ENCODE measurements at places on chromosomes 3 and 15.

GRCh38 chr3:8712908-8713255, 20.7 kb upstream of the CAV3 start:
- DNase-seq = no peak

DNA sequence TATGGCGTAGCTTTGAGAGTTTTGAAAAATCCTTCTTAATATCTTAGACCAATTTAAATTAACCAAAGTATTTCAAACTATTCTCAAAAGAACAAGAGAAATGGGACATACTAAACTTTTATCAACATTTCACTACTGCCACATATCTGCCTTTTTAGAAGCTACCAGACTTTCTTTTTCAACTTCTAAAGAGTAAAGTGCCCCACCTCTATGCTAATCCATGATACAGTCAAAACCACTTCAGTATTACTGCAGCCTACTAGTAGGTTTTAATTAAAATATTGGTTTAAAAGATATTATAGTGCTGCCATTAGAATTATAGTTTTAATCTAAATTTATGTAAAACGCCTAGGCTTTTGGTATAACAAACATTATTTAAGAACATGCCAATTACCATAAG, 15.1 kb downstream of the HERC1 start:
- DNase-seq = no peak

DNA sequence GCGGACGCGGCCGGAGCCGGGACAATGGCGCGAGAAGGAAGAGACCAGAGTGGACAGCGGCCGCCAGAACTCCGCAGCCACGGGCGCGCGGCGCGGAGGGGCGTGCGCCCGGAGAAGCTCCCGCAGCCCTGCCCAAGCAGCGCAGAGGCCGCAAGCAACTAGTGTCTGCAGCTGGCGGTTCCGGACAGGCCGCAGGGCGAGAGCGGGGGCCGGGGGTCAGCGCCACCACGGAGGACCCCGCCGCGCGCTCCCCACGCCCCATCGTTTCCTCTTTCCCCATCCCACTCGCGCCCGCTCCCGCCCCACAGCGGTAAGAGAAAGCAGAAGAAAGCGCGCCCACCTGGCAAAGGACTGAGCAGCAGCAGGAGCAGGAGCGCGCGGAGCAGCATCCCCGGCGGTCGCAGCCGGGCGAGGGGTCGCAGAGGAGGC, 440 bp downstream of the PRTG start:
- no peak for DNase-seq

DNA sequence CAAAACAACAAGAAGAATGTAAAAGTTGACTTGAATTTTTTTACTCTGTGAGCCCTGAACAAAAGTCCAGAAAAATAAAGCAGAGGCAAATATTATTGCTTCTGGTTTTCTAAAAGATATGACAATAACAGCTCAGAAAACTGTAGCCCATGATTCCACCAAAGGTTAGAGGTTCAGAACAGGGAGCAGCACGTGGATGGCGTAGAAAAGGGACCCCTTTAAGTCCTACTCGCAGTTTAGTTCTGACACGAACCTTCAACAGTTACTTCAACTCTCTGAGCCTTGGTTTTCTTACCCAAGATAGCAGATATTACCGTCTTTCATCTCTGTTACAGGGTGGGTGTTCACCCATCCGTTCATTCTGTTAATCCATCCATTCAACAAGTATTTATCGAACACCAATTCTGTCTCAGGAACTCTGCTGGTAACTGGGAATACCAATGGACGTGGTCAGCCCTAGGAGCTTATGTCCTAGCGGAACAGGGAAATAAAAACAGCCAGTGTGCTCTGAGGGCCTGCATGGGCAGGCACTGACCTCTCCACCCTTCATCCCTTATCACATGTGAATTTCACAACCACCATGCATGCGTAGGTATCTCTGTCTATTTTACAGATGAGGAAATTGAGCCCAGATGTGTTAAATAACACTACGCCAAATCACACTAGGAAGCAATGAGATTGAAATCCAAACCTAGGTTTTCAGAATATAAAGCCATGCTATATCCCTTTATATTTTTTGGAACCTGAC, 274.2 kb upstream of the ICE2 start:
- no peak for DNase-seq

GRCh38 chr3:46947981-46948791, 28.4 kb downstream of the CCDC12 start:
- peak; percentile 54 for DNase-seq

GRCh38 chr3:169460035-169460434, 203.5 kb downstream of the MECOM start:
- no peak for DNase-seq

DNA sequence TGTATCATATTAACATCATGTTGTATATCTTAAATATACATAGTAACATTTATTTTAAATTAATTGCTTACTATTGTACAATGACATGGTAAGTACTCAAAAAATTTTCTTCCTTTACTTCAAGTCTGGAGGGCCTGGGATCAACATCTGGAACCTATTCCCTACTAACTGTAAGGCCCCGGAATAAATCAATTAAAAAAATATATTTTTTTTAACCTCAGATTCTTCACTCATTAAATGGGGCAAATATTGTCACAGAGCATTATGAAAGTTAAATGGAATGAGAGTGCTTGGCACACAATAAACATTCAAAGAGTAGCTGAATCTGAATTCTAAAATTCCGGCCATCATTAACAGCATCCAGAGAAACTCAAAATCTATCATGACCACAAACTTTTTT, 16.5 kb downstream of the GSK3B start:
- DNase-seq = no peak

DNA sequence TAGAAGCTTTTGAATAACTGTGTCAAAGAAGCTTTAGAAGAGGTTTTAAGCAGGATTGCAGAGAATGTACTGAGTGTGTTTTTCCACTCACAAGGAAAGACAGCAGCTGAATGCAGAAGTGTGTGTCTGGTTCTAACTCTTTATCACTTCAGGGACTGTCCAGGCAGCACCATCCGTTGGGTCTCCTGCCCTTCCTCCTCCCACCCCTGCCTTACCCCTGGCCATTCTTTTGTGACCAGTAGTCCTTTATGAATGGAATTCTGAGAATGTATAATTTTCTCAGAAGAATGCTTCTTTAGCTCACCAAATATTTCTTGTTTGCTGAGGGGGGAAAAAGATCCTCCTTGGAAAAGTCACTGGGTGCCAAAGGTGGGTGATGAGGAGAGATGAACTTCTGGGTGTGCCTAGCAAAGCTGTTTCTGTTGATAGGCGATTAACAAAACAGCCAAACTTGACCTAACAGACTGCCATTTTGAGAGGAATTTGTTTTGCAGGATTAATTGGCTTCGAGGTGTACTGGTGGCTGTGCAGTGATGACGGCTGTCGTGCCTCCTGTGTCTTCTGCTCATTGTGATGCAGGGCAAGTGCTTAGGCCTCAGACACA, 70.9 kb downstream of the IGF1R start:
- no peak for DNase-seq

GRCh38 chr3:48463703-48464102, 17.2 kb downstream of the ATRIP start:
- DNase-seq = no peak

- no peak for DNase-seq
Measured at GRCh38 chr15:68935400-68935937, 5.1 kb downstream of the SPESP1 start.

GRCh38 chr3:155313300-155313699, 19.8 kb upstream of the STRIT1 start:
- DNase-seq = no peak

DNA sequence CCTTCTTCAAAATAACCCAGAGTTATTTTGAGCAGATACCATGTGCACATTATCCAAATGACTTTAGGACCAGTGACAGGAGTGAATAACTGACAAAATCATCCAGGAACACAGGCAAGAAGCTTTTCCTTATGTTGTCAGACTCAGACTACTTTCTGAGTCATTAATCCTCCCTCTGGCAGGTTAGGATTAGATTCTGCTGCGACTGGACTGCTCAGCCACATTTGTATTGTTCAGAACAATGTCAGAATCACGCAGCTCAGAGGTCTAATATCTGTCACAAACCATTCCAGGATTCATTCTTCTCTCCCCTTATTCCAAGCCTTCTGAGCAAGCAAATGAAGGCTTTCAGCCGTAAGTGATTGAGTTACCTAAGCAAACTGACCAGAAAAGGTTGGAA, 34.8 kb upstream of the FAM174B start:
- DNase-seq = no peak

- DNase-seq = no peak
Measured at GRCh38 chr3:132254076-132254755, 63.0 kb upstream of the ACP3 start.

Measured in activated CD8-positive, alpha-beta memory T cell treated with anti-CD3 and anti-CD28 coated beads for 4 hours (primary cell).